CD4-positive, alpha-beta memory T cell (primary cell): ENCODE measurements at places on chromosomes 6 and 20.

DNA sequence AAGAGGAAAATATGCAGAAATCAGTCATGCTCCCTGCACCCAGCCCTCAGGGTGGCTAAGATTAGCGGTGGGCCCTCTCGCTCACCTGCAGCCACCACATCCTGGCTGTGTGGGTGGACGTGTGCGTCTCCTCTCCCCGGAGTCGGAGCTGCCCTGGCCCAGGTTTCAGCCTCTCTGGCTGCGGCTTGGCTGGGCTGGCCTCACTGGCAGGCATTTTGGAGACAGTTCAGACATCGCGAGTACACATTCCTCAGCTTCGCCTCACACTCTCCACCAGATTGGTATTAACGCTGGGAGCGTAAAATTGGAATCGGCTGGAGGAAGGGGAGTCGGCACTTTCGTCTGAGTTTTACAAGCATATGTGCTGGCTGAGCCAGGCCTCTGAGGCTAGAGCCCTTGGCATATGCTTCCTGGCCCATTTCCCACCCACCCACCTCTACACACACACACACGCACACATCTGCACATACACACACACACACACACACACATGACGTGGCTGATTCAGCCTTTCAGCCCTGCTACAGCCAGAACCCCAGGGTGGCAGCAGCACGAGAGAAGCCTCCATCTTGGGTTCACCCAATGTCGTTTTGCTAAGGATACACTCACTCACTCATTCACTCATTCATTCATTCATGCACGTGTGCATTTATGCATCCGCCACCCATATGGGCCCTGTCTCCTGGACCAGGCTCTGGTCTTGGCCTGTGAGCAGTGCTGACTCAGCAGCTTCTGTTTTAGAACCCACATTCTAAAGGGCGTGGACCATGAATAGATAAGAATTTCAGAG is 42.9 kb downstream of the BCAS4 start:
- no peak for DNase-seq

- no peak for DNase-seq
Observed at GRCh38 chr6:119444642-119445557, 95.3 kb upstream of the MAN1A1 start.

DNA sequence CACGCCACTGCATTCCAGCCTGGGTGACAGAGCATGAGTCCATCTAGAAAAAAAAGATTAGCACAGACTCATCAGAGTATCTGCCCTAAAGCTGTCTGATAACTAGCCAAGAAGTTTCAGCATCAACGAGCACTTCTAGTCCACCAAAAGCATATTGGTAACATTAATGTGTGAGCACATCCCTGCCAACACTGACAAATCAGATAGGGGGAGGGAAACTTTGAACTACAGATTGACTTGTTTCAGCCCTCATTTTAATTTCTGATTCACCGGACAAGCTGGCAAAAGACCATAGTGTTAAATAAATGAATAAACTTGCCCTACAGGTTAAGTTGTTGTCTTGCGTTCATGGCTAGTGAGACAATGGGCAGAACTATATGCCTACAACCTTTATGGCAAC is 7.7 kb upstream of the SEC63 start:
- no peak for DNase-seq

DNA sequence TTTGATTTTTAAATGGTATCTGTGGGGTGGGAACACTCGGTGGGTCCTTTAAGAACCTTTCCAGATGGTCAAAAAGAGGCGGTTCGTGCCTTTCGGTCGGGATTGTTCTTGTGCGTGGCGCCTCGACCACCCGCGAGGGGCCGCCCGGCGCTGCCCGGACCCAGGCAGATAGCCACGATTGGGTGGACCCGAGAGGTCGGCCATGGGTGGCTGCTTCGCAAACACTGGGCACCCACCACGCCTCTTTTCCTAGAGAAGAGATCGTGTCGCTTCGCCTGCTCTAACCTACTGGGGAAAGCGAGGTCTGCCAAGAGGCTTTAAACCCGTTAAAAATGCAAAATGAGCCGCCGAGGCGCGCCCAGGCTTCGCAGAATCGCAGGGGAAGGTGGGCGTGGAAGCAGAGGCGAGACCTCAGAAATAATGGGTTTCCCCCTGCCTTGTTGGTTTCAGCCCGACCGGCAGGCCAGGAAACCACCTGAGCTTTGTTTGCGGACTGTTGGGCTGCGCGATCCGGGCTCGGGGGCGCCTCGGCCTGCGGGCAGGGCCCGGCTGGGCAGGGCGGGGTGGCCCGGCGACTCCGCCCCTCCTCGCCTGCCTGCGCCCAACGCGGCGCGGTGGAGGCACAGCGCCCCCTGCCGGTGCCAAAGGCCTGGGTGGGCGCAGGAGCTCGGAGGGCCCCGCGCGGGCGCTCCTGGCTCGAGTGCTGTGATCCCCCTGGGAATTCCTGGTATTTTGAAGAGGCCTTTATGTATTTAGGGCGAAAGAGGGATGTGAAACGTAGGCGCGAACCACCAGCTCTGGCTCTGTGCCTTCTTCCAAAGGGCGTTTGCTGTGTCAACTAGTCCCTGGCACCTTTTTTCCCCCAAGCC is 1.6 kb downstream of the MARCKS start:
- DNase-seq: peak; percentile 72

DNA sequence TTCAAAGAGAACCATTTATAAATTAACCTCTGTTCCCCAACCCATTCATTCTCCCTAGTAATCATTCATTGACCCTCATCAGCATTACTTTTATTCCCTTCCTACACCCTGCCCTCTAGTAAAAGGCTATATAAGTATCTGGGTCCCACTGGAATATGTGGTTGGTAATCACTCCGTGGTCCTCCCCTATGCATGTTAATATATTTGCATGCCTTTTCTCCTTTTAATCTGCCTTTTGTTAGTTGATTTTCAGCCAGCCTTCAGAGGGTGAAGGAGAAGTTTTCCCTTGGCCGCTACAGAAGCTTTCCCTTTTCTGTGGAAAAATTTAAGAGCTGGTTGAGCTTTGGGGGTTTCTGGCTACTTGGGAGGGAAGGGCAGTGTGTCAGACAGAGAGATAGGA is 585.6 kb downstream of the UTRN start:
- DNase-seq: no peak

- DNase-seq: no peak
Observed at GRCh38 chr20:54598352-54598751, 123.0 kb downstream of the DOK5 start.
